ENCODE measurements at places on chromosomes 5 and 9.

- DNase-seq = no peak
These were observed 294.5 kb upstream of the TAS2R1 start for GRCh38 chr5:9924614-9925013.

- DNase-seq = no peak
These were observed 316.0 kb upstream of the DAP start for GRCh38 chr5:11076945-11077613.

GRCh38 chr5:93805616-93806379 lies 64.4 kb upstream of the POU5F2 start:
- DNase-seq = no peak

DNA sequence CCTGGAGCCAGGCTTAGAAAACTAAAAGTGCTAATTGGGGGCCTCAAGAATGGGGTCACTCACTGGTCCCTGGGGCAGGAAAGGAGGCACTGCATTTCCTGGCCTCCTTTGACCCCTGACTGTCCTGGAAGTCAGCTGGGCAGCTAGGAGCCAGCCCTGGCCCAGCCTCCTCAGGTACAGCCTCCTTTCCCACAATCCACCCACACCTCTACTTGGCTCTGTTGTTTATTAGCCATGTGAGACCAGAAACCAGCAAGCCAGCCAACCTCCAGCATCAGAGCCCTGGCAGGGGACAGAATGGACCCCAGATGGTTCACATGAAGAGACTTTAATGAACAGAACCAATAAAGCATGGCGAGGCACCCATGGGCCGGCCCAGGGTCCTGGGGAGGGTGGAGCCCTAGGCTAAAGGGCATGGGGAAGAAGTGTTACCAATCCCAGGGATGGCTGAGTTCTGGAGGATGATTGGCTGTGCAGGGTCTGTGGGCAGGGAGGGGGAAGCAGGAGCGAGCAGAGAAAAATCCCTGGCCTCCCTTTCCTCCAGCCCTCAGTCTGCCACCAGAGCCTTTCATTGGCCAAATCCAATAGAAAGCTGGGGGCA lies 55.3 kb upstream of the ANGPTL2 start:
- no peak for DNase-seq

DNA sequence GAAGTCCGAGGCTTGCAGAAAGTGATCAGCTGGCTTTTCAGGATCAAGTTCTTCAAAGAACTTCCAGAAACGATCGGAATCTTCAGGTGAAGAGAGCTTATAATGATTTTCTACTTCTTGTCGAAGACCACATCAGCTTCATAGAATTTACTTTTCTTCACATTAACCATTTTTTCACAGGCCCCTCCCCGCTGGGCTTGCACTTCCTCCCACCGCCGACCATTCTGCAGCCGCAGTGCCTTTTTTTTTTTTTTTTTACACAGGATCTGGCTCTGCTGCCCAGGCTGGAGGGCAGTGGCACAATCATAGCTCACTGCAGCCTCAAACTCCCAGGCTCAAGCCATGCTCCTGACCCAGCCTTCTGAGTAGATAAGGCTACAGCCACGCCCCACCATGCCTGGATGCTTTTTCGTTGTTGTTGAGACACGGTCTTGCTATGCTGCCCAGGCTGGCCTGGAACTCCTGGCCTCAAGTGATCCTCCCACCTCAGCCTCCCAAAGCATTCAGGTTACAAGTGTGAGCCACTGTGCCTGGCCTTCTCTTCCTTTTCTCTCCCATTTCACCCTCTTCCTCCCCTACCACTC lies 15.3 kb upstream of the RNF130 start:
- DNase-seq = no peak

DNA sequence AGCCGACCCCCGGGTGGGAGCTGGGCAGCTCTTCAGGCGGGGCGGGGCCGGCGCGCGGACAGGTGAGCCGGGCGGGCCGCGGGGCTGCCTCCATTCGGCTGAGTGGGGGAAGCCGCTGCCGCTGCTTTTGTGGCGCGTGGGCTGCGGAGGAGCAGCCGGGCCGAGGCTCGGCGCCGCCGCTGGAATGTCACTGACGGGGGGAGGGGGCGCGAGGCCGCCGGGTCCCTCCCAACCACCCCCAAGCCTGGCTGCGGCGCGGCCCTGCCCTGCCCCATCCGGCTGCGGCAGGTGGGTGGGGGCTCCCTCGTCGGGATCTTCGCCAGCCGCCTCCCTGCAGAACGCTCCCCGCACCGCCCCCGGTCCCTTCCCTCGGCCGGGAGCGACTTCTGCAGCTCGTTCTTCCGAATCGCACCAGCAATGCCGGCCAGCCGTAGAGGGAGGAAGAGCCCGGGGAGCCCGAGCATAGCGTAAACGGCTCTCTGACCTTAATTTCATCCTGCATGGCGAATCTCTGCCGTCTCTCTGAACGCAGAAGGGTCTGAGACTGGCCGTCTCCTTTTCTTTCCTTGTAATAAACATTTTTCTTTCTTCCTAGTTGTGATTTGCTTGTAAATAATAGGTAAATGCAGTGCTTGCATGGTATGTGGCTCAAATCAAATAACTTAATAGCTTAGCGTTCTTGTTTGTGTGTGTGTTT lies 505 bp downstream of the SPTAN1 start:
- peak; percentile 37 for DNase-seq

GRCh38 chr5:82561797-82562196 lies 283.6 kb upstream of the RPS23 start:
- no peak for DNase-seq

- DNase-seq = no peak
These were observed 1.4 kb upstream of the LARP1 start for GRCh38 chr5:154753792-154754191.

GRCh38 chr5:18968966-18969365 lies 1019.0 kb downstream of the CDH18 start:
- no peak for DNase-seq

DNA sequence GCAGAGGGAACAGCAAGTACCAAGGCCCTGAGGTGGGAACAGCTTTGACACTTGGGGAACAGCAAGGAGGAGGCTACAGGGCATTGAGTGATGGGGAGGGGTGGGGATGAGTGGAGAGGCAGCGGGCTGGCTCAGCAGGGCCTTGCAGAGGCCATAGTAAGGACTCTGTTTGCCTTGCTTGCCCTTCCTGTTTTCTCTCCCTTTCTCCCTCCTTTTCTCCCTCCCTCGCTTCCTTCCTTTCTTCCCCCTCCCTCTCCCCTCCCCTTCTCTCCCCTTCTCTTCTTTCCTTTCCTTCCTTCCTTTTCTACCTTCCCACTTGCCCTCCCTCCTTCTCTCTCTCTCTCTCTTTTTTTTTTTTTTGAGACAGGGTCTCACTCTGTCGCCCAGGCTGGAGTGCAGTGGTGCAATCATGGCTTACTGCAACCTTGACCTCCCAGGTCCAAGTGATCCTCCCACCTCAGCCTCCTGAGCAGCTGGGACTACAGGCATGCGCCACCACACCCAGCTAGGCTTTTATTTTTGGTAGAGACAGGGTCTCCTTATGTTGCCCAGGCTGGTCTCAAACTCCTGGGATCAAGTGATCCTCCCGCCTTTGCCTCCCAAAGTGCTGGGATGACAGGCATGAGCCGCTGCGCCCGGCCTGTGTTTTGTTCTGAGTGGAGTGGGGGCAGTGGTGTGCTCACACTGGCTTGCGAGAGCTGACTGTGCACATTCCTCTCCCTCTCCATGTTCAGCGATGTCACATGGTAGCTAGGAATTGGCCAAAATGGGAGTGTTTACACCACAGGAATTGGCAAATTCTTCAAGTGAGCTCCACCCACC lies 17.1 kb downstream of the IER5L start:
- DNase-seq = no peak

DNA sequence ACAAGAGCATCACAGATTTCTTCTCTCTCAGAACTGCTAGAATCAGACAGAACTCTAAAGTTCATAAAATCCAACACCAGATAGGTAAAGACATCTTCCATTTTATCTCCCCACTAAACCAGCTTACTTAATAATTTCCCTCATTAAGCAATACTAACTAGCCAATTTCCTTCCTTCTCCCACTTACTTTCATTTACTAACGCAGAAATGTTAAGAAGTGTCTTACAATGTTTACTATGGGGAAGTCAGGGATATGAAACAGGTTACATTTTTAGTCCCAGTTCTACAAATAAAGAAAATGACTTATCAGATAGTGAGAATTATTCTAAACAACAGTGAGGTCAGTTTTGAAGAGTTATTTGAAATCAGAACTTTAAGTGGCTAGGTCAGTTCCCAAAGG lies 236.5 kb downstream of the FBXL17 start:
- DNase-seq = no peak

DNA sequence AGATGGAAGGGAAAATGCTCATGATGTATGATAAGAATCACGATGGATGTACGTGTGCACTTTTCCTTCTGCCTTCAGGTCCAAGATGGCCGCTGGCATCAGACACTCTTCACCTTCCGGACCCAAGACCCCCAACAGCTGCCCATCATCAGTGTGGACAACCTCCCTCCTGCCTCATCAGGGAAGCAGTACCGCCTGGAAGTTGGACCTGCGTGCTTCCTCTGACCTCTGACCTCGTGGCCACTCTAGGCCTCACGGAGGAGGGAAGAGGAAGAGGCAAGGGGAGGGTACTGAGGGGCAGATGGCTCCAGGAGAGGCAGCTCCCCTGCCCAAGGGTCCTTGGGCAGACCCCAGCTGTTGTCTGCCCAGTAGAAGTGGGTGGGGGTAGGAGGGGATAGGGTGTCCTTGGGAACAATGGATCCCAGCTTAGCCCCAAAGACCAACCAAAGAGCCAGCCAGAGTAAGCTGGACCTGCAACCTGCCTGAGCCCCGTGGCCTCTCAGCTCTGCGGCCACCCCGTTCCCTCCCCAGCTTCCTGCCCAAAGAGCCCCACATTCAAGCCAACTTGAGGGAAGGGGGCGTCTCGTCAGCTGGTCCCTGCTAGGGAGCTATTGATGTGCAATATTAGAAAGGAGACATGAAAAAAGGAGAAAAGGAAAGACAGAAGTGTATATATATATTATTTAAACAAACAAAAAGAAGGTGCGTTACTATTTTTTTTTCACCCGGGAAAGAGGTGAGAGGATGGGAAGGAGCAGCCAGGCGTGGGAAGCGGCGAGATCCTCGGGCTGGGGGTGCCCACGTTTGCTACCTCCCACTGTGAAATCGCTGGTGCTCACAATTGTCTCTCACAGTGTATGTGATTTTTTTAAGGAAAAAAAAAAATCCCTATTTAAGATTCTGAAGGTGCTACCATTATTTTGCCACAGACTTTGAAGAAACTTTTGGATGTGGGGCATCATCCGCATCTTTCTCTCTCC lies 12.1 kb upstream of the ORM1 start:
- DNase-seq = no peak

DNA sequence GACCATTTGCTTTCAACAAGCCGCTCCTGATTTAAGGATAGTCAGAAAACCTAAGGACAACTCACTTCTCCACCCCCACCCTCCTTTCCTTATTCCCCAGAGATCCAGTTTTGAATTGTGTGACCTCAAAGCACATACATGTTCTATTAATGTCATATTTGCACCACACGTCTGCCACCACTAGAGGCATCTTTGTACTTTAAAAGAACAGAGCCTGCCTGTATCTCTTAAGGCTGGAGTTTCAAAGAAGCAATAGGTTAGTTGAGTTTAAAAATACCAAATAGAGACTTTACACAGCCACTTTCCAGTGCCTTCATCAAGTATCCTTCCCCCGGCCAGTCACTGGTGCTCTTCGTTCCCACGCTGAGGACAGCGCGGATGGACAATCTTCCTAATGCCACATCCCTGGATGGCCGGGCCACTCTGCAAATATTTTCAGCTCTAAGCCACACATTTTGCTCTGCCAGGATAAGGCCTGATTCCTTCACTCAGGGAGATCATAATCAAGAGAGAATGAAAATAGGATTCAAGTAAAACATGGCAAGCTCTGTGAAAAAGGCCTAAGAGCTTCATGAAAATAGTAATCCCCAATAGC lies 146.3 kb downstream of the SNCAIP start:
- no peak for DNase-seq
